ENCODE measurements at places on chromosomes 5 and 9.

- no peak for DNase-seq
- H3K4me1 ChIP-seq: no peaks in the 10 kb centered on the region
- H3K27me3 ChIP-seq: no peaks in the 10 kb centered on the region
- no peaks in the 10 kb centered on the region for H3K36me3 ChIP-seq
- H3K27ac ChIP-seq: no peak overlapping the region
Observed at GRCh38 chr5:86360801-86361200, 256.9 kb upstream of the COX7C start.

- no peak overlapping the region for H3K4me3 ChIP-seq
- H3K36me3 ChIP-seq: no peaks in the 10 kb centered on the region
- no peak overlapping the region for H3K27ac ChIP-seq
Observed at GRCh38 chr9:75540185-75540584, 350.3 kb upstream of the PCSK5 start.

- H3K4me1 ChIP-seq: no peaks in the 10 kb centered on the region
- H3K4me3 ChIP-seq: no peak overlapping the region
- DNase-seq: no peak
- no peaks in the 10 kb centered on the region for H3K27me3 ChIP-seq
- no peak overlapping the region for H3K27ac ChIP-seq
Observed at GRCh38 chr5:93055971-93056370, 525.0 kb downstream of the NR2F1-AS1 start.

- no peak overlapping the region for H3K27ac ChIP-seq
- DNase-seq: peak; percentile 67
- peaks cover 5% of the 10 kb centered on the region for H3K4me1 ChIP-seq
Observed at GRCh38 chr9:128927731-128928411, 7.1 kb downstream of the PHYHD1 start.

DNA sequence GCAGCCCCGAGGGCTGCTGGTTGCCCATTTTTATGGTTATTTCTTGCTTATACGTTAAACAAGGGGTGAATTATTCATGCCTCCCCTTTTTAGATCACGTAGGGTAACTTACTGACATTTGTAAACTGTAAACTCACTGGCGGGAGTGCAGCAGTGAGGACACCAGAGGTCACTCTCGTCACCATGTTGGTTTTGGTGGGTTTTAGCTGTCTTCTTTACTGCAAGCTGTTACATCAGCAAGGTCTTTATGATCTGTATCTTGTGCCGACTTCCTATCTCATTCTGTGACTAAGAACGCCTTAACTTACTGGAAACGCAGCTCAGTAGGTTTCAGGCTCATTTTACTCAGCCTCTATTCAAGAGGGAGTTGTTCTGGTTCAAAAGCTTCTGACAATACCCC, 155.0 kb upstream of the PRDM9 start:
- no peaks in the 10 kb centered on the region for H3K4me1 ChIP-seq
- H3K36me3 ChIP-seq: no peaks in the 10 kb centered on the region
- no peak for DNase-seq
- H3K27me3 ChIP-seq: no peaks in the 10 kb centered on the region
- H3K27ac ChIP-seq: no peak overlapping the region

DNA sequence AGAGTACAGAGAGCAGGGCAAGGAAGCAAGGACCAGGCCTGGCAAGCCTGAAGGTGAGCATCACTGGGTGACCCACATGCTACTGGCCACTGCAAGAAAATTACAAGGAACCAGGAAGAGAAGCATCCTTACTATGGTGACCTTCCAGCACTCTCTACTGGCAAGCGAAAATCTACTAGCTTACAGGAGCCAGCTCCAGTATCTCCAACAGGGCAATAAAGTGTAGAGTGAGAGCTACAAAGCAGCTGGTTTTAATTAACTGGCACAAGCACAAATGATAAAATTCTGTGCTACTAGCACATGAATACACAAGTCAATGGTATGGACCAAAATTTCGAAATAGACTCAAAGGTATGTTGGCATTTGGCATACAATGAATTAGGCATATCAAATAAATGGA, 113.3 kb upstream of the CAST start:
- H3K27me3 ChIP-seq: no peaks in the 10 kb centered on the region
- DNase-seq: no peak
- H3K36me3 ChIP-seq: no peaks in the 10 kb centered on the region
- H3K4me3 ChIP-seq: no peak overlapping the region
- no peak overlapping the region for H3K27ac ChIP-seq

Measured in activated T-cell treated with anti-CD3 and anti-CD28 coated beads, Interleukin-2, amount 50 U/mL, for 24 hours (primary cell).